ENCODE measurements at places on chromosomes 2 and 18.

GRCh38 chr2:120231974-120232635 is 8.9 kb upstream of the TMEM185B start:
- peak; percentile 47 for DNase-seq

GRCh38 chr2:52387937-52388590 is 1356.1 kb upstream of the NRXN1 start:
- DNase-seq = no peak

GRCh38 chr2:227106845-227107759 is 56.9 kb downstream of the COL4A4 start:
- peak; percentile 46 for DNase-seq

- peak; percentile 94 for DNase-seq
These were observed 156.1 kb upstream of the ID2 start for GRCh38 chr2:8525582-8526402.

GRCh38 chr2:192190474-192190873 is 4.3 kb downstream of the TMEFF2 start:
- peak; percentile 25 for DNase-seq

DNA sequence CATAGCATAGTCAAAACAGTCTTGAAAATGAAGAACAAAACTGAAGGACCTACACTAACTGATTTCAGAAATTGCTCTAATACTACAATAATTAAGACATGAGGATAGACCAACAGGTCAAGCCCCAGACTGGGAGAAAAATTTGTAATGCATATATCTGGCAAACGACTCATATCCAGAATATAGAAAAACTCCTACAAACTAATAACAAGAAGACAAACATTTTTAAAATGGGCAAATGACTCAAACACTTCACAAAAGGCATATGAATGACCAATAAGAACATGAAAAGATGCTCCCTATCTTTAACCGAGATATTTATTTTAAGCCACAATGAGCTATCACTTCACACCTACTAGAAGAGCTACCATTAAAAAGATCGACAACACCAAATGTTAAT is 14.2 kb downstream of the TGFBRAP1 start:
- no peak for DNase-seq

DNA sequence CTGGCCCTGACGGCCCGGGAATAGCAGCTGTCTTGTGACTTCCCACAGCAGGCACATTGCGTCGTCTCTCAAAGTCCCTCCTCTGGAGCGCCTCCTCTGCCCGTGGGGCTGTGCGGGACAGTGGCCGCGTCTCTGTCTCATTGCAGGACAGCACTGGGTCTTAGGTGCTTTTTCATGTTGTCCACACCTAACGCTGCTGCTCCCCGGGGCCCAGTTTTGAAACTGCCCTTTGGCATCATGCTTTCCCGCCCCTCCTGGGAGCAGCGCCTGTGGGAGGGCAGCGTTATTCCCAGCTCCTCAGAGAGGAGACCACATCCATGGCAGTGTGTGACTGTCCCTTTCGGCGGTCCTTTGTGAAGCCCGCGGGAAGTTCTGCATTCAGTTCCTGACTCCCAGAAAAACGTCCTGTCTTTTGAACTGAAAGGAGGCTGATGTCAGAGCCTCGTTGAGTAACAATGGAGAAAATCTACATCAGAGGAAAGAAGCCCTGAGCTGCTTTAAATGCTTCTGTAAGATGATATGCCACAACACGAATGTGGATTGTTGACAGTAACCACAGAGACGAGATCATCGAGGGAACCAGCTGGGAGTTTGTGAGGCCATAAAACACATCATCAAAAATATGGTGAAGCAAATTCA is 226.0 kb downstream of the FAM210A start:
- DNase-seq = peak; percentile 80

DNA sequence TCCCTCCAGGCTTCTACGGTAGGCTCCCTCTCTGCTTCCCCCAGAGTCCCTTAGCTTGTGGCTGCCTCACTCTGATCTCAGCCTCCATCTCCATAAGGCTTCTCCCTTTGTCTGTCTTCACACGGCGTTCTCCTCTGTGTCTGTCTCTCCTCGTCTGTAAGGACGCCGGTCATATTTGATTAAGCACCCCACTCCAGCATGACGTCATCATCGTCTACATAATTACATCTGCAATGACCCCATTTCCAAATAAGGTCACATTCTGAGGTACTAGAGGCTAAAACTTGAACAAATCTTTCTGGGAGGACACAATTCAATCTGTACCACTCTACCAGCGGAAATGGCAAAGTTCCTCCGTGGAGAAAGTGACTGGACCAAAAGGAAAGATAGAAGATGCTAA is 8.3 kb upstream of the COL6A3 start:
- no peak for DNase-seq
